Lower lobe of right lung (tissue), 2 donors: ENCODE measurements at places on chromosomes 2 and 18. TPM values are rescaled to one million over a fixed set of nuclear protein-coding genes. Genes with fewer than 3 reads are reported as not detected.

DNA sequence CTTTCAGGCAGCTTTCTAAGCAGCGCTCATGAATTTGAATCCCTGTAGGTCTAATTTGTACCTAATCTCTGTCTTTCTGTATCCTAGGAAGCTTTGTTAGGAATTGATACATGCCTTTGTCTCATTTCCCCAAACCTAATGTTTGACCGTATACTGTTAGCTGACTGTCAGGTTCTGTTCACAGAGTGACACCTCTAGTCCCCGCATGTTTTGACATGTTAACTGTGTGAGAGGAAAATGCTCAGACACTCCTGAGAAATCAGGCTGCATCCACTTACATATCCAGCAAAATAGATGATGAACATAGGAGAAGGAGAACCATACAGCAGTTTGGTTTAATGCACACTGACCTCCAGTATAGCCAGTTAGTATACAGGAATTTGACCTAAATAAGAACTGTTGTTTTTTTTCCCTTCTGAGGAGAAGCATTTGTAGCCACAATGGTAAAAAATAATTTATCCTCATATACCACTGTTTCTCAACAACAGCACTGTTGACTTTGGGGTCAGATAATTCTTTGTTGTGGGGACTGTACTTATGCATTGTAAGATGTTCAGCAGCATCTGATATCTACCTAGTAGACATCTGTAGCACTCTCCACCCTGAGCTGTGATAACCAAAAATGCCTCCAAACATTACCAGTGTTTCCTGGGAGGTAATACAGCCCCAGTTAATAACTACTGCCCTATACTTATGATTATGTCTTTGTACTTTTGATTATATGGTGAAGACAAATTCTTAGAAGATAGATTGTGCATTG lies 130.9 kb downstream of the NCOA1 start:
- DNase-seq = no peak

DNA sequence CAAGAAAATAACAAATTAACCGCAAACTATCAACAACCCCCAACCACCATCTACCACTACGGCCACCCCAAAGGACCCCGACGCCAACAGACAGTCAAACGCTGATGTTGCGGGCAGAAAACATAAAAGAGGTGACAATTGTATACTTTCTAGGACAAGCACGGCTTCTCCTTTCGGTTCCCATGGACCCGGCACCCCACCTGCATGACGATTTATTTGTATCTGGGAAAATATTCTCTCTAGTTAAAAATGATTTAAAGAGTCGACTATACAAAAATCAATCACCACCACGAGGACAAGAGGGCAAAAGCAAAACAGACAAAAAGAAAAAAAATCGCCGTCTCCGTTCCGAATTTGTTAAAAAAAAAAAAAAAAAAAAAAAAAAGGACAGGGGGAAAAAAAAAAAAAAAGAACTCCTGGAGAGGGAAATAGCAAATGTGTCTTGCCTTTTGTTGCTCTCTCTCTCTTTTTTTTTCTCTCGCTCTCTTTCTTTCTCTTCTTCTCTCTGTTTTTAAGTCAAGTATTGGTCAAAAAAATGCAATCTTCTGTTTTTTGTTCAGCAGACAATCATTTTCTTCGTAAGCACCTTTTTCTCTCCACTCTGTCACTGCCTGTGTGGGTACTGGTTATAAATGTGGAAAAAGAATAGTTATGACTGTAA lies 3.6 kb downstream of the SIX3 start:
- no peak for DNase-seq

GRCh38 chr2:69618362-69618761 lies 25.2 kb downstream of the AAK1 start:
- DNase-seq = no peak

DNA sequence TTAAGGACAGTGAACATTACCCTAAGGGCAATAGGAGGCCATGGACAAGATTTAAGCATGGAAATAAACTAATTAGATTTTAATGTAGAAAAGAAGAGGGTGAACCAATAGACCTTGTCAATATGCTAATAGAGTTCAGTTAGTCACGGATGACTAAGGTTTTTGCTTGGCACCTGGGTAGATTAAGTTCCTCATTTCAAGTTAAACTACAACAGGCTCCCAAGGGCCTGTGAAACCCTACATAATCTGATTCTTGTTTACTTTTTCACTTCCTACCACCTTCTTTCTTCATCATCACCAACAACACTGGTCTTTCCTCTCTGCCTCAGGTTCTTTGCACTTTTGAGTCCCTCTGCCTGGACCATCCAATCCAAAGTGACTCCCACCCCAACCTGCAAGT lies 14.8 kb downstream of the SP110 start:
- no peak for DNase-seq

GRCh38 chr2:162073888-162074631 lies at the start of gene DPP4:
TSS of gene DPP4 (minus strand) at chr2:162074215. CDS start at chr2:162073981, 234 bp downstream.
- peak; percentile 65 for DNase-seq

DNA sequence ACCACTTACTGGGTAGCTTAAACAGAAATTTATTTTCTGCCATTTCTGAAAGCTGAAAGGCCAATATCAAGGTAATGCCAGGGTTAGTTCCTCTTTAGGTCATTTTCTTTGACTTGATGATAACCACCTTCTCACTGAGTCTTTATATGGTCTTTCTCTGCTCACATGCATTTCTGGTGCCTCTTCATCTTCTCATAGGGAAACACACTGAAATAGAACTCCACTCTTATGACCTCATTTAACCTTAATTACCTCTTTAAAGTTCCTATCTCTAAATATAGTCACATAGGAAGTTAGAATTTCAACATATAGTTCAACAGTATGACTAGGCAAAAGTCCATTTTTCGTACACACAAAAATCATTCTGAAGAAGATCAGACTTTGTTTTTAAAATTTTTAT lies 616.8 kb upstream of the VRK2 start:
- no peak for DNase-seq

- no peak for DNase-seq
These were observed 1.1 kb downstream of the HADHB start for GRCh38 chr2:26245810-26246209.

- DNase-seq = no peak
These were observed 1077.9 kb upstream of the ZEB2 start for GRCh38 chr2:145597809-145598208.

GRCh38 chr2:180675170-180675569 lies 305.2 kb upstream of the UBE2E3 start:
- DNase-seq = no peak

DNA sequence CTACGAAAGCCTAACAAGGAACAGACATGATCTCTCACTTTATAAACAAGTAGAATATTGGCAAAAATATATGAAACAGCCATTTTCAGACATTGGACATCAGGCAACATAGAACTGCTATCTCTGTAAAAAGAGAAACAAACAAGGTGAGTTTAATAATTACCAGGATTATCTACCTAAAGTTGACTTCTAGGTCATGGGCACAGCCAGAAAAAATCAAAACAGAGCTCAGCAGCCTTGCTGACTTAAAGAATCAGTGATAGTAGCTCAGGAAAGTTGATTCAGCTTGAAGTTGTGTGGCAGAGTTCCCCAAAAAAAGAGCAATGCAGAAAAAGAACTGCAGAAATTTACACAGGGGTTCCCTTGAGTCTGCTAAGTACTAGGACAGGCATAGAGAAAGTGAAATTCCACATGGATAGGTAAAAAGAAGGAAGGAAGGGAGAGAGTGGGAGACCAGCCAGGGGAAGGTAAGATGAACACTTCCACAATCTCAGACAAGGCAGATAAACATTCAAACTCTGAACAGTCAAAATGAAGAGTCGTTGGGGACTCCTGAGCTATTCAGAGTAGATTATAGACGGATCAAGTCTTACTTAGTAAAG lies 102.0 kb downstream of the EXOC6B start:
- DNase-seq = no peak

DNA sequence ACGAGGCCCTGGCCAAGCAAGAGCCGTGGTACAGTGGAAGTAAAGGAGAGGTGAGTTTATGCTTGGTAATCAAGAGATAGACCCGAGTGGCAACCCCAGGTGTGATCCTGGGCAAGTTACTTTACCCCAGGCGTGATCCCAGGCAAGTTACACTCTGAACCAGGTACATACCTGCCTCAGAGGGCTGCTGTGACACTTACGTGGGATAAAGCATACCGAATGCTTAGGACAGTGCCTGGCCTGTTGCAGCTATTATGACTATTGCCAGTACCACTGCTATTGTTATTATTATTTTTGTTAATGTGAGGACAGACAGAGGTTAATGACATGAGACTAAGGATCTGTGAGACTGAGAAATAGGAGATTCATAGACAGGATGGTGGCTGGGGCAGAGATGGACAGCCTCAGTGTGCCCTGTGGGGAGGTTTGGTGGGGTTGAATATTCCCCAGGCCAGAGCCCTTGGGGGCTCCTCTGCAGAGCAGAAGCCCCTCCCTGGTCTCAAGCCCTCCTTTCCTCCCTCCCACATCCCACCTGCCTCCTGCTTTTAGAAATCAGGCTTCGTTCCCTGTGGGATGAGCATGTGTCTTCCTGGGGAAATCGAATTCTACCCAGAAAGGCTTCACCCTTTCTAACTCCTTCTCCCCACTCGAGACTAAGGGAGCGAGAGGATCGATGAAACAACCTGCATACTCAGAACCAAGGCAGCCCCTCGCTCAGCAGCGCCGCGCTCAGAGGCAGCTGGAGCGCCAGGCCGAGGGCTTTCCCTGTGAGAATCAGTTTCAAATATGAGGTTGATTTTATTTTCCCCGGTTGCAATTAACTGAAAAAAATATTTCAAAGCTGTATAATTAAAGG lies 62.0 kb upstream of the SIX3 start:
- DNase-seq = no peak

GRCh38 chr2:173773076-173773475 lies 192.1 kb downstream of the SP3 start:
- DNase-seq = no peak

DNA sequence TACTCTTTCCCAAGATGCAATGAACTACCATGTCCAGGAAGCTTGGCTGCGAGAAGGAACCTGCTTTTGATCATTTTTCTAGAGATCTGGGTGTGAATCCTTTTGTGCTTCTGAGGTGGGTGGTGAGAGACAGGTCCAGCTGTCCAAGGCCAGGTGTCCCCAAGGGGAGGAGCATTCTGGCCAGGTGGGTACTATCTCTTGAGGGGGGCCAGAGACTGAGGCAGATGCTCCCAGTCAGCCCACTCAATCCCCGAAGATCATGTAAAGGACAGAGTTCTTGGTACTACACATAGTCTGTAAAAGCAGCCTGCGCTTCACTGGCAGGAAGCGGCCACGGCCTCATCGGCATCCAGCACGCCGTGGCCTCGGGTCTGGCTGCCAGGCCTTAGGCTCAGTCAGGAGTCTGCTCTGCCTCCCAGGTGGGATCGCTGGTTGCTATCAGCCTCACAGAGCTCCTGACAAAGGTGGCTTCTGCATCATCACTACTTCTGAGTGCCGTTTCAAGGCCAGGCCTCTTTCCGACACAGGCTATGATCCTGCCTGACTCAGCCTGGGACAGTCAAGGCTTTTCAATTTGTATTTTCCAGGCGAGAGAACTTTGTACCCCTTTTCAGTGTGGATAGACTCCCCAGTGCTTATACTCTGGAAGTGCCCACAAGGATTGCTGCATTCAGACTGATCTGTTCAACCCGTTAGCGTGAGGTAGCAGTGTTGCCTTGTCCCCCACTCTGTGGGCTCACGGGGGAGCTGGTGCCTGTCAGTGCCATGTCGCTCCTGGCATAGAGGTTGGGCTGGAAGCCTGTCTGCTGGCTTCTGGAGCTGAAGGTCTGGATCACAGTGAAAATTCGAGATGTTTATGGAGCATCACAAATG lies 29.1 kb downstream of the STK25 start:
- no peak for DNase-seq

GRCh38 chr2:85951351-85952067 lies 62.7 kb upstream of the ST3GAL5 start:
- DNase-seq = no peak

- no peak for DNase-seq
These were observed 94.9 kb downstream of the GBX2 start for GRCh38 chr2:236073246-236073645.

DNA sequence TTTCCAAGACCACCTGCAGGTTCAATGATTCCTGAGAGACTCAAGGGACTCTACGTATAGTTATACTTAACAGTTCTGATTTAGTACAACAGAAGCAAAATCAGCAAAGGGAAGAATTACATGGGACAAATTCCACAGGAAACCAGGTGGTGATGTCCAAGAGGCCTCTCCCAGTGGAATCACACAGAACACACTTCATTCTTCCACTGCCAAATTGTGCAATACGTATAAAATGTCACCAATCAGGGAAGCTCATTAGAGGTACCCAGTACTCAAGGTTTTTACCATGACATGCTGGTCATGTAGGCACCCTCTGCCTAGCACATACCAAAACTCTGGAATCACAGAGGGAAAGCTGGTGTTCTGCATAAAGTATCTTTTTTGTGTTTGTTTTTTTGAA lies 22.4 kb downstream of the CAPG start:
- DNase-seq = no peak

DNA sequence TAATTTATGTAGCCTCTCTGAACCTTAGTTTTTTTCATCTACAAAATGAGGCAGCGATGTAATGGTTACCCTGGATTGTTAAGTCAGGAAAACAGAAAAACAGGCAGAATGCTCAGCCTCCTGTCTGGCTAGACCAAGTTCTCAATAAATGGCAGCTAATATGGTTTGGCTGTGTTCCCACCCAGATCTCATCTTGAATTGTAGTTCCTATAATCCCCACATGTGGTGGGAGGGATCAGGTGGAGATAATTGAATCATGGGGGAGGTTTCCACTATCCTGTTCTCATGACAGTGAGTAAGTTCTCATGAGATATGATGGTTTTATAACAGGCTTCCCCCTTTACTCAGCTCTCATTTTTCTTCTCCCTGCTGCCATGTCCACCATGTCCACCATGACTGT lies 220.0 kb downstream of the CMPK2 start:
- DNase-seq = no peak

HNRNPLL gene
- total RNA-seq = 38.8 TPM

RBM43 gene
- total RNA-seq = 10.4 TPM

FHOD3 gene
- 2.5 TPM for total RNA-seq

PLCD4 gene
- 1.1 TPM for total RNA-seq

TGFBRAP1 gene
- total RNA-seq = 19.4 TPM

INHBB gene
- total RNA-seq = 5.2 TPM

DLGAP1 gene
- 3.8 TPM for total RNA-seq
